ENCODE measurements at places on chromosomes 16 and 17. TPM values are rescaled to one million over a fixed set of nuclear protein-coding genes. Genes with fewer than 3 reads are reported as not detected.

- no peak for DNase-seq
Observed at GRCh38 chr16:52364500-52364899, 182.4 kb downstream of the TOX3 start.

HEXD gene
- 19.6 TPM for polyA plus RNA-seq

- no peak for DNase-seq
Observed at GRCh38 chr16:9151074-9151473, 59.6 kb downstream of the HAPSTR1 start.

DNA sequence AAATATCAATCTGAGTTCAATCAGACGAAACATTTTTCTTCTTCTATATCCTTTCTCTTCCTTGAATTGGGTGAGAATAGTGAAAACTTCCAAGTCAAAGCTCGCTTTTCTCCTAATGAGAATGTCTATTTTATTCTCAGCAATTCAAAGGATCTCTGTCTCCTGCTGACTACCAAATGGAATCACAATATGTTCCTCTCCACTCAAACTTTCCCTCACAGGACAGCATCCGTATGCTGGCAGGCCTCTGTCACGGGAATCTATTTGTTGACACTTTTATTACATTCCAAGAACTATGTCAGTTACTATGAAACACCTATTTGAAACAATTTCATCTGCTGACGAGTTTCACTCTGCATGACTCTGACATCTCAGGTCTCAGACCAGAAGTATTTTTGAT lies 1196.6 kb downstream of the CDH11 start:
- no peak for DNase-seq

DNA sequence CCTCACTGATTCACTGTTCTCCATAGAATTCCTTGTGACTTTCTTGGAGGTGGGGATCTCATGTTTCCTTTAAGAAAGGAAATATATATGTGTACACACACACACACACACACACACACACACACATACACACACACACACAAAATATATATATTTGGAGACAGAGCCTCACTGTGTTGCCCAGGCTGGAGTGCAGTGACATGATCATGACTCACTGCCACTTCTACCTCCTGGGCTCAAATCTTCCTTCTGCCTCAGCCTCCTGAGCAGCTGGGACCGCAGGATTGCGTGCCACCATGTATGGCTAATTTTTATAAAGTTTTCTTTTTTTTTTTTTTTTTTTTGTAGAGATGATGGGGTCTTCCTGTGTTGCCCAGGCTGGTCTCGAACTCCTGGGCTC lies 45.9 kb downstream of the CDH13 start:
- DNase-seq: no peak

DNA sequence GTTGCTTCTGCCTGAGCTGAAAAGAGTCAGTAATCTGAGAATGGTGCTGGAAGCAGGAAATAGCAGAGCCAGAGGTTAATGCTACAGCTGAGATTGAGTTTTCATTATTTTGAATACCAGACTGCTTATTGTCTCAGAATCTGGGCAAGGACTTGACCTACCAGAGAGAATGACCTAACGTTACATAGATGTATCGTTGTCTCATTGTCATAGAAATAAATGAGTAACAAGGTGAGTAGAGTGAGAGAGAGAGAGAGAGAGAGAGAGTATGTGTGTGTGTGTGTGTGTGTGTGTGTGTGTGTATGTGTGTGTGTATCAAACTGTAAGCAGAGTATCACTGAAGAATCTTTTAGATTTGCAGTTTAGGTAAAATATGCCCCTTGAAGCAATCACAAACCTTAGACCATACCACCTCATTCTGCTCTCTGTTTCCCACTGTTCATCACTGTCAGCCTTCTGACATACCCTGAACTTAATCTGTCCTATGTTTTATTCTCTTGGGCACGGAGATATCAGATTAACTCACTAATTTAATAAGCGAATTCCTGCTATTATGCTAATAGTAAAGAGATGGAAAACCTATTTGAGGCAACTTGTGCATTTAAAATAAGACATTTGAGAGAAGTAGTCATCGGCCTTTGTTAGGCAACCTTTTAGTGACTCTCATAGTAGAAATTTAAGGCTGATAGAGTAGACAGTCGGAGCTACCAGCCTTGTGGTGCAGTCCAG lies 87.8 kb downstream of the CYB561 start:
- DNase-seq: no peak

GRCh38 chr17:78227455-78227916 lies 3.9 kb upstream of the TMEM235 start:
- DNase-seq: no peak

- DNase-seq: no peak
Observed at GRCh38 chr17:66420961-66421371, 118.6 kb downstream of the PRKCA start.

- DNase-seq: no peak
Observed at GRCh38 chr17:27980043-27980442, 62.4 kb upstream of the NLK start.

SOST gene
- not detected for polyA plus RNA-seq

LRRC37B gene
- polyA plus RNA-seq: 12.7 TPM

DNA sequence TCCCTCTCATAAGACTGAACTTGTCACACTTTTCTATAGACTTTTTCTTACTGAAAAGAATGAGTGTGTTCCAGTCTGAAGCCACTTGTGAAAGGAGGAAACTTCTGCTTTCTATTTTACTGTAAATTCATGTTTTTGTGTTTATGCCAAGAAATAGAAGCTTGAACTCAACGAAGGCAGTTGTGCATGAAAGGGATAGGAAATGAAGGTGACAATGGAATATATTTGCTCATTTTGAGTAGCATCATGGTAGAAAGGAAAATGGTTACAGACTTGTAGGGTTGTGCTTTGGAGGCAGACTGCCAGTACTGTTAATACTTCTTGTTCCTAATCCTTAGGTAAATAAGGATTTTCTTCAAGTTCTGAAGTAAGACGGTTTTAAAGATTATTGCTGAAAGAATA lies 8.1 kb downstream of the CLTC start:
- no peak for DNase-seq

DNA sequence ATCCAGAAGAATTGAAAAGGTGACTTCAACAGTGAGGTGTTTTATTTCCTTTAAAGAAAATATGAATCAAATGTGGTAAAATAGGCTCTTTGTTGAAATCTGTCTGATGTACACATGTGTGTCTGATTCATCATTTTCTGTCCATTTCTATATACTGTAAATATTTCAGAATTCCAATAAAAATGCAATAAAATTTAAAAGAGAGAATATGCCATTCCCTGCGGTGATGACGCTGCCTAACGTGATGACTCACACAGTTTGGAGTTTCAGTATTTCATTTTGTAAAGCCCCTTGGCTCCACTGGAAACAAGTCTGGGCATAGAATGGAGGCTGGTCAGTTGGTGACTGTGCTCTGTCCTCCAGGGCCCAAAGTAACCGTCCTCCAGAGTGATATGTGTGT lies 482.5 kb upstream of the CDH5 start:
- no peak for DNase-seq

- no peak for DNase-seq
Observed at GRCh38 chr16:680967-681745, 946 bp downstream of the STUB1 start.

DNA sequence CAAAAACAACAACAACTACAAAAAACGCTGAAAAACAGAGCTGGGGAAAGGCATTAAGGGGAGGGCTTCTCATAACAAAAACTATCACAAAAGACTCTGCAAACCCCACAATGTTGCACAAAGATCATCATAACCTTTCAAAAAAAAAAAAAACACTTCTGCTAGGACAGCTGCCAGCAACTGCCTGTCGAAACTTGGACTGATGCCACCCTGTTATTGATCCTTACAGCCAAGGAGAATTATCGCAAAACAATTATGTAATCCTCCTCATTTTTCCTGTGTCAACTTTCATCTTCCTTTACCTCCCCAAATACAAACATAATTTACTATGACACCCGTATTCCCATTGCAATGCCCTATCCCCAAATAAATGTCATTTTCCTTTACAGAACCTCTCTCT lies 9.3 kb downstream of the CCDC40 start:
- DNase-seq: no peak

DNA sequence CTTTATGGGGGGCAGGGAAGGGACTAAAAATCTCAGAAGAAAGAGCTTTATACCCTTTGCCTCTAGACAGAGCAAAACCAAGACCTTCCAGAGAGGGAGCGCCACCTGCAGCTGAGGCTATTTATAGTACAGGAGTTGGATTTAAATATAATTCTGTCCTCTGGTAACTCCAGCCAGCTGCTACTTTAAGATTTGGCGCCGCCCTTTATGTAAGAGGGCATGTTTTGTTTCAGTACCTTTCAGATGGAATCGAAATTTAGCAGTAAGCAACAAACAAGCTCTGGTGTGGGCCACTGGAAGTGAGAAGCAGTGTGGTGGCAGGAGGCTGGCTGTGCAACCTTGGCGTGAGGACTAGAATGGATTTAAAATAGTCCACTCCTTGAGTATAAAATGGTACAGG lies 5.2 kb upstream of the GUCY2D start:
- DNase-seq: no peak

RNF167 gene
- 72.7 TPM for polyA plus RNA-seq

ARHGAP44 gene
- 4.8 TPM for polyA plus RNA-seq

GRCh38 chr16:3698941-3699340 lies 18.4 kb downstream of the TRAP1 start:
- DNase-seq: no peak

KRTAP4-4 gene
- not detected for polyA plus RNA-seq

GRCh38 chr16:52742608-52743170 lies 195.7 kb upstream of the TOX3 start:
- no peak for DNase-seq

DNA sequence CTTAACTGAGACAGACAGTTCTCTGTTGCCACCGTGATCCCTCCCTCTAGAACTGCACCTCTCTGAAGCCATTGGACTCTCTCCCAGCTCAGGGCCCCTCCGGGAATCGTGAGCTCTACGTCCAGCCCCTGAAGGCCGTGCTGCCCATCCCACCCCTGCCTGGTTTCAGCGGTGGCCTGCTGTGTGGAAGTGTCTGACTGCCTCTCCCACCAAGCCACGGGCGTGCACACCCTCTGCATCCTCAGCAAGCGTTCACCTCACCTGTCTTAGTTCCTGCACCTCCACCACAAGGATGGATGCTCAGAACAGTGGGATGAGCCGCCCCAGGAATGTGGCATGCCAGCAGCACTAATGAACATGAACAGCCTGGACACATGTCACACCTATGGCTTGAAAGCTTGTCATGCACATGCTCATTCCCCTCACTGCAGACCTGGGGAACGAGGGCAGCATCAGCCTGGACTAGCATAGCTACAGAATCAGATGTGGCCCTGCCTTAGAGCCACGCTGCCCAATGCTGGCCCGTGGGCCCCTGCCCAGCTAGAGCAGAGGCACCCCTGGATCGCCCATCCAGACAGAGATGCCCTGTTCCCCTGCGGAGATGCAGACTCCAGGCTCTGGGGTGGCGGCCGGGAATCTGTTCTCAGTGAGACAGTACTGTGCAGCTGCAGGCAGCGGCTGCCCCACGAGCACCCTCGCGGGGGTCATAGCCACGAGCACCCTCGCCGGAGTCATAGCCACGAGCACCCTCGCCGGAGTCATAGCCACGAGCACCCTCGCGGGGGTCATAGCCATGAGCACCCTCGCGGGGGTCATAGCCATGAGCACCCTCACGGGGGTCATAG lies 73.7 kb upstream of the CHMP6 start:
- DNase-seq: no peak

SPNS2 gene
- polyA plus RNA-seq: 7.1 TPM
